Stimulated activated CD4-positive, alpha-beta T cell treated with anti-CD3 and anti-CD28 coated beads, Interleukin-15, amount 100 ng/mL, for 48 hours (primary cell): ENCODE measurements at places on chromosomes 4 and X.

GRCh38 chr4:76758290-76758882 is 139.6 kb downstream of the SOWAHB start:
- no peak for DNase-seq

GRCh38 chrX:1076871-1077651 is 135.4 kb downstream of the CRLF2 start:
- DNase-seq = no peak

DNA sequence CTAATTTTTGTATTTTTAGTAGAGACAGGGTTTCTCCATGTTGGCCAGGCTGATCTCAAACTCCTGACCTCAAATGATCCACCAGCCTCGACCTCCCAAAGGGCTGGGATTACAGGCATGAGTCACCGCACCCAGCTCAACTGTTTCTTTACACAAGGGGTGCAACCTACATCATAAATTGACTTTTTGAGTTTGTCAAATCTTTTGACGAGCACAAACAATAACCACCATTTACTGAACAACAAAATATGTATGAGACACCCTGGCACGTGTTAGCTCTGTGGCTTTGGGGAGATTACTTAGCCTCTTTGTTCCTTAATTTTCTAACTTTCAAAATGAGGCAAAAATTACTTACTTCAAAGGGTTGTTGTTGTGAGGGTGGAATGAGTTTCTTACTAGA is 23.5 kb upstream of the SLC34A2 start:
- DNase-seq = no peak

- DNase-seq = no peak
These were observed 481.6 kb upstream of the FSTL5 start for GRCh38 chr4:162645381-162645780.

DNA sequence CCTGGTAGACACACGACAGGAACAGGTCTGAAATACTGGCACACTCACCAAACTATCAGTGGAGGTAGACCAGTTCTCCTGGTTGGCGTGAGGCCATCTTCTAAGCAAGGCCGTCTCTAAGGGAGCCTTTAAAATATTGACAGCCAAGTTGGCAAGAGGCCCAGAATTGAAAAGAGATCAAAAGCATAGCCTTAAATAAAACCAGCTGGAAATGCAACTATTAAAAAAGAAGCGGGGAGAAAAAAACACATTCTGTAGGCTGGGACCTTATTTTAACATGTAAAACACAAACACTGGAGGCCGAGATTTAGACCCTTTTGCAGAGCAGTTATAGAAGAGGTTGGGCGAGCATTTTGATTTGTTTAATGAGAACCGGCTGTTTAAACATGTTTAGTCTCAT is 233.0 kb upstream of the CLNK start:
- no peak for DNase-seq

DNA sequence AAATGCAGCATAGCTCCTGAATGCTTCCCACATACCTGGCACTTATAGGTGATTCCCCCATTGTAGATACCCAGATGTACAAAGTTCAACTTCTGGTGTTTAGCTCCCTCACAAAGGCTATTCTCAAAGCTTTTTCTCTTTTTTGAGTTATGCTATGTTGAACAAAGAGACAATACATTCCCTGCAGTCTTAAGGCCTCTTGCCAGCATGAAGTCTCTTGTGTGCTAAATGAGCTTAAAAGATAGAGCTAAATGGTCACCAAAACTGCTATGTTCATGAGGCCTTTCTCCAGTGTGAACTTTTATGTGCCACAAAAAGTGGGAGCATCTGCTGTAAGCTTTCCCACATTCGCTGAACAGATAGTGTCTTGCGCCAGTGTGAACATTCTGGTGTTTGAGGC is 111.2 kb upstream of the TMEM47 start:
- DNase-seq = no peak

DNA sequence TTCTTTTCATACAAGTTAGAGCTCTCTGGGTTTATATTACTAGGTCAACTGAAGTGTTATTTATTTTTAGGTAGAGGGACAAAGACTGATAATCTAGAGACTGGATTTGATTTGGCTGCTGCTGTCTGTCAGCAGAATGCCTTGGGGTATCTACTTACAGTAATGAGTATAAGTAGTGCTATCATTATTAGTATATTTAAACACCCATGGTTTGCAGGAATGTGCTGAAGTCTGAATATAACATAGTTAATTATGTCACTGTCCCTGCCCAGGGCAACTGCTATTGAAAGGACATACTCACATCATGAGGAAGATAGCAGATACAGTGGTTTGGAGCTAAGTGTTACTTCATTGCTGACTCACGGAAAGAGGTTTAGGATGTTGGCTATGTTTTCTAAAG is 76.2 kb downstream of the PRRG1 start:
- DNase-seq = no peak

GRCh38 chr4:27210956-27211355 is 350.3 kb downstream of the STIM2 start:
- DNase-seq = no peak

- DNase-seq = no peak
These were observed 104.5 kb downstream of the MFAP3L start for GRCh38 chr4:169921732-169922131.

- no peak for DNase-seq
These were observed 69.3 kb downstream of the BTC start for GRCh38 chr4:74724979-74725378.

GRCh38 chrX:2609431-2610238 is 81.5 kb upstream of the CD99 start:
- no peak for DNase-seq

- DNase-seq = no peak
These were observed 92.4 kb upstream of the PJA1 start for GRCh38 chrX:69257499-69258127.

DNA sequence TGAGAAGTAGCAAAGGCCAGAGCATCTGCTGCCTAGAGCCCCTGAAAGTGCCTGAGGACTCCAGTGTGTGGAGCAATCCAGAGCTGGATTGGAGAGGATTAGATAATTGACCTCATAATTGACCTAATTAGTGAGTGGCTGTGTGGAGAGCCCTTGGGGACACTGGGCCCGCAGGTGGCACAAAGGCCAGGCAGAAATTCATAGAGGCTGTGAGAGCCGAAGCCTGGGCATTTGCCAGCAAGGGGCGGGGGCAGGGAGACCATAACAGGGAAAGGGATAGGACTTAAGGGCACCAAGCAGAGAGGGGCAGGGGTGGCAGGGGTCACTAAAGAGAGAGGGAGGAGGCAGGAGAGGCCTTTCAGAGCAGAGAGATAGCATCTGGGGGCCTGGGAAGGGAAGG is 45.3 kb downstream of the EFNB1 start:
- no peak for DNase-seq

GRCh38 chr4:143076723-143077122 is 108.0 kb upstream of the USP38 start:
- DNase-seq = no peak

DNA sequence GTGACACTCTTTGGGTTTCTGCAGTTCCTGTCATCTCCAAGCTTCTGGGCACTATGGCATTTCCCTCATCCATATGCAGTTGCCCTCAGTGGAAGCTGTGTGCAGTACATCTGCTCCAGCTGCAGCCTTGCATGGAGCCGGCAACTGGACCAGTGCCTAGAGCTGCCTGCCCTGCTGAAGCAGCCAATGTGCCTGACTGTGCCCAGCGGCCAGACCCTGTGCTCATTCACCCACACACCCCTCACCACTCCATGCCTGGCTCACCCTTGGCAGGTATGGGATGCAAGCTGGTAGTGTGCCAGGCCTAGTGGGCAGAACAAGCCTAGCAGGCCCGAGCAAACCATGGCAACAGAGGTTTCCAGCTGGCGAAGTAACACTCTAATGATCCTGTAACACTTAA is 370.8 kb downstream of the FSTL5 start:
- no peak for DNase-seq

GRCh38 chr4:22531311-22532019 is 15.6 kb upstream of the ADGRA3 start:
- DNase-seq = no peak

DNA sequence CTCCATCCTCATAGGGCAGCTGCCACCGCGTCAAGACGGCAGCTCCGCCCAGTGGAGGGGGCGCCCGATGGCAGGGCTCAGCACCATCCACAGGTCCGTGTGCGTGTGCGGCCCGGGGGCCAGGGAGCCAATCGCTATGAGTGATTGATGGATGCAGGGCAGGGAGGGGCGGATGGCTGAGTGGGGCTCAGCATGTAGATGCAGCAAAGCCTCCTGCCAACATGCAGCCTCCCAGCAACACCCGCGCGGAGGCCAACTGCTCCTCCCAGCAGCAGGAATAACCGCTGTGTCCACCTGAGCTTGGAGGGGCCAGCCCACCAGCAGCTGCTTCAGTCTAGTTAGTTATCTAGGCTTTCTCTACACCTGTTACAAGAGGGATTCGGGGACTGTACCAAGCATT is 77.4 kb downstream of the MTMR1 start:
- no peak for DNase-seq

DNA sequence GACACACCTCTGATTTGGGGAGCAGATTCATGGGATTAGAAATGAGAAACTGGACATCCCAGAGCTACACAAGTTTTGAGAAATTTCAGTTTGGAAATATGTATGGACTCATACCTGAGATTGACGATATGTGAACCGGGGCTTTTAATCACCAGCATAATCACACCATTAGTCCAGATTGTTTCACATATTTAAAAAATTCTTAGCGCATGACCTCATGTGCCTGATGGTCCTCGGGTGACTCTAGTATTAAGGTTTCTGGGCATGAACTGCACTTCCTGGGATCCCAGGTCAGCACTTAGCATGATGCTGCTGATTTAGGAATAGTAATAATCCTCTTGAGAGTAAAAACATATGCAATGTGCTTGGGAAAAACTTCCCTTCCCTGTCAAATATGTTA is 91.9 kb upstream of the BCOR start:
- DNase-seq = no peak

DNA sequence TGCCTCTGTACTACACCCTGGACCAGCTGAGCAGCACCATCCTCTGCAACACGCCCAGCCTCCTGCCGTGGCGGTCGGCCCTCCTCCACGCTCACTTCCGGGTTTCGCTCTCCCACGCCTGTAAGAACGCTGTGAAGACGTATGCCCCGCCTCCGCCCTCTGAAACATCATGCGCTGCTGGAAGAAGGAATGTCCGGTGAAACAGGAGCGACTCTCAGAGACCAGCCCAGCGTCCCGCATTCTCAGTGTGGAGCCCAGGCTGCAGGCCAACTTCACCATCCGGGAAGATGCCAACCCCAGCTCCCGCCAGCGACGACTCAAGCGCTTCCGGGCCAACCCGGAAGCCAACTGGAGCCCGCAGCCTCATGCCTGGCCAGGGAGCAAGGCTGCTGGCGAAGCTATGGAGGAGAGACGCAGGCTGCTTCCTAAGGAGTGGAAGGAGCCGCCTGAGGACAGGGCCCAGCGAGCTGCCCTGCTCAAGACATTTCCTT is 186.1 kb upstream of the SLITRK2 start:
- no peak for DNase-seq

DNA sequence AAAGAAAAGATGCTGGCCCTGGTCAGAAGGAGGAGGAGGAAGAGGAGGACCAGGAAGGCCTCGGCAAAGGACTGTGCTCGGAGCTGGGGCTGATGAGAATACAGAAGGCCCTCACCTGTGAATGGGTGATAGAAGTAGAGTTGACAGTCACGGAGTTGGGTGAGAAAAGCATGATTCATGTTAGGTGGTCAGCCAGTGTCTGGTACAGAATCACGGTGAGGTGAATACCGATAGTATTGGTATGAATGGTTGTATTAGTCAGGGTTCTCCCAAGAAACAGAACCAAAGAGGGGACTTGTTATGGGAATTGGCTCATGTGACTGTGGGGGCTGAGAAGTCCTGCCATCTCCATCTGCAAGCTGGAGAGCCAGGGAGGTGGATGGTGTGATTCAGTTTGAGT is 32.5 kb upstream of the FAM156A start:
- DNase-seq = no peak

DNA sequence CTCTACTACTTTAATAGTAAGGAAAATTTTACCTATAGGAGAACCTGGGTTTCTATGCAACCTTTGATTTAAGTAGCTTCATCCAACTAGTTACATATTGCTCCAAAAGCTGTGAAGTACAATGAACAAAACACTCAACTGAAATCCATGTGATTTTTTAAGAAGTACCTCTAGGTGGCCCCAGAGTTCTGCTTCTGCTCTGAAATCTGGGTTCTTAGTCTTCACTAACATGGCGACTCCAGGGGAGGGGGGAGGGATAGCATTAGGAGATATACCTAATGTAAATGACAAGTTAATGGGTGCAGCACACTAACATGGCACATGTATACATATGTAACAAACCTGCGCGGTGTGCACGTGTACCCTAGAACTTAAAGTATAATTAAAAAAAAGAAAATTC is 73.4 kb upstream of the MAGEB2 start:
- no peak for DNase-seq

GRCh38 chrX:22541926-22542325 is 269.2 kb downstream of the CBLL2 start:
- no peak for DNase-seq

- DNase-seq = no peak
These were observed 56.1 kb downstream of the CNGA2 start for GRCh38 chrX:151790481-151791160.

DNA sequence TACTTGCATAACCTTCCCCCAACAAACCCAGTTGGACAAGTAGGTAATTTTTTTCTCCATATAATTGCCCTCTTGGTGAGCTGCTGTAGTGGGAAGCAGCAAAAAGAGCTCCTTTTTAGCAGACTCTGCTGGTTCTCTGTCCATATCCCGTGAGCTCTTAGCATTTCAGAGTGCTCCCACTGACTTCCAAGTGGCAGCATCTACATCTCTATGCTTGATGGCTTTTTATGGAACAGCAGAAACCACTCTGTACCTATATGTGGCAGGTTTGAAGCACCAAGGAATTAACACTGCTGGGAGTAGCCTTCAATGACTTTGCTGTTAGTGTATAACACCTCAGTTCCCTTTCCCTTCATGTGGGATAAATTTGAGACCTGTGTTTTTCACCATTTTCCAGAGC is 168.4 kb upstream of the NHS start:
- DNase-seq = no peak

DNA sequence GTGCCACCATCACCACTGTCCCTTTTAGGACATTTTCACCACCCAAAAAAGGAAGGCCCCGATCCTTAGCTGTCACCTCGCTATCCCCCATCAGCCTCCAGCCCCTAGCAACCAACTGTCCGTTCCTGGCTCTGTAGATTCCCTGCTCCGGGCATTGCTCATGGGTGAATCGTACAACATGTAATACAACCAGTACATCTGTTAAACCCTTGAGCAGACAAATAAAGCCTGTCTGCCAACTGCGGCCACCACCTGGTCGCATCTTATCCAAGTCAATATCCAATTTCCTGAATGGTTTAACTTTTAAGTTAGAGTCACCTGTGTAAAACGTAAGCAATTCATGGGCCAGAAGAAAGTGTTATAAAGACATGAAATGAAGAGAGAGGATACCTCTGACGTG is 251.9 kb downstream of the AFAP1 start:
- DNase-seq = no peak
